Tibial nerve (tissue), 4 donors: ENCODE measurements at places on chromosomes 2 and 18. TPM values are rescaled to one million over a fixed set of nuclear protein-coding genes. Genes with fewer than 3 reads are reported as not detected.

PLA2R1 gene
- total RNA-seq, result 22.7 TPM

GKN1 gene
- not detected for total RNA-seq

DNA sequence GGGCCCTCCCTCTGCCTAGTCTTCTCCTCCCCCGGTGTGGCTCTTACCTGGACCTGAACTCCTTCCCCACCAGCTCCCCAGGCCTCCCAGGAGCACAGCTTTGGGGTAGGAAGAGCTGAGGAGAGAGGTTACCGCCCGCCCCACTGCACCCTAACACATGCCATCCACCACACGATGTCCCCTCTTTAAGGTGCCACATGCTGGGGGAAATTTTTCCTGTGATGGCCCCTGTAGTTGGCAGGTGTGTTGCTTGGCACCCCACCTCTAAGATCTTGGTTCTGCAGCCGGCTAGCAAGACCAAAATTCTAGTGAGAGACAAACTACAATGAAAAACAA lies 6.9 kb upstream of the TEX261 start:
- H3K4me1 ChIP-seq, result peaks cover 10% of the 10 kb centered on the region
- no peaks in the 10 kb centered on the region for H3K27me3 ChIP-seq
- DNase-seq, result no peak
- H3K4me3 ChIP-seq, result no peak overlapping the region
- no peak overlapping the region for H3K27ac ChIP-seq

DNA sequence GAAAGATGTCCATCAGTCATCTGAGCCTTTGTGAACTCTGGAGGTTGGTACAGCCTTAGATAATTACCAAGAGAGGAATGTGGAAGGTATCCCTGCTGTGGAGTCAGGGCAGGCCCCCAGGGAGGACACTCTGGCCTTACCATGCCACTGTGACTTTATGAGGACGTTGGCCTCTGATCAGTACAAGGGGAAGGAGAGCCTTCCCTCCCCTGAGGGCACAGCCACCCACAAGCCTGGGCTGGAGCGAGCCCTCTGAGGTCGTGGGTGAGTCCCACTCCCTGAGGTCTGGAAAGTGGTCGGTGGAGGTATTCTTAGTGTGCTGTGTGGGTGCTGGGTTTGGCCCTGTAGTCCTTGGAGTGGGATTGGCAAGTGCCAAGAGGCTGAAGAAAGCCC lies 91.6 kb downstream of the STPG4 start:
- peaks cover 12% of the 10 kb centered on the region for H3K36me3 ChIP-seq
- peak overlapping the region; percentile 23 for H3K27ac ChIP-seq
- no peak for DNase-seq
- no peaks in the 10 kb centered on the region for H3K4me1 ChIP-seq
- H3K27me3 ChIP-seq, result no peaks in the 10 kb centered on the region

- no peaks in the 10 kb centered on the region for H3K27me3 ChIP-seq
- DNase-seq, result no peak
Measured at GRCh38 chr2:175834477-175834876, 167.6 kb downstream of the LNPK start.

SLC9A4 gene
- not detected for total RNA-seq

- no peaks in the 10 kb centered on the region for H3K36me3 ChIP-seq
- no peaks in the 10 kb centered on the region for H3K27me3 ChIP-seq
- H3K4me1 ChIP-seq, result no peaks in the 10 kb centered on the region
- no peak overlapping the region for H3K4me3 ChIP-seq
Measured at GRCh38 chr18:36650906-36651305, 177.9 kb downstream of the TPGS2 start.

WNT6 gene
- 47.9 TPM for total RNA-seq

ZC3H15 gene
- 47.9 TPM for total RNA-seq

DNA sequence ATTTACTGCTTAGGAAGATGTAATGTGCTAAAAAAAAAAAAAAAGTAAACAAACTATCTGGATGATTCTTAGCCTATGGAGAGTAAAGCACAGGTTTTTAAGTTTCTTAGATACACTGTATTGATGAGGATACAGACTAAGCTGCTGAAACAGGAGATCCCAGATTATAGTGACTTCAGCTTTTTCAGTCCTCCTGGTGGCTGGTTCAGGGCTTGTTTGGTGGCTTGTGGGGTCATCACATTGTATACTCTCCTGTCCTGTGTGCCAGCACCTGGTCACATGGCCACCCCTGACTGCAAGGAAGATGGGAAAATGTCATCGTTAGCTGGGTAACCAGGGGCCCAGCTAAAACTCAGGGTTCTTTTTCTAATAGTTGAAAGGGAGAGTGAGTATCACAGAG lies 31.4 kb downstream of the RAB31 start:
- no peak overlapping the region for H3K4me3 ChIP-seq
- no peaks in the 10 kb centered on the region for H3K36me3 ChIP-seq

C2orf81 gene
- 14.4 TPM for total RNA-seq

- H3K4me3 ChIP-seq, result no peak overlapping the region
- no peak overlapping the region for H3K27ac ChIP-seq
- no peak for DNase-seq
- H3K27me3 ChIP-seq, result no peaks in the 10 kb centered on the region
- no peaks in the 10 kb centered on the region for H3K36me3 ChIP-seq
Measured at GRCh38 chr2:190762566-190762965, 113.7 kb downstream of the NAB1 start.

- H3K27me3 ChIP-seq, result no peaks in the 10 kb centered on the region
- DNase-seq, result no peak
- no peak overlapping the region for H3K27ac ChIP-seq
- peaks cover 4% of the 10 kb centered on the region for H3K4me1 ChIP-seq
- H3K4me3 ChIP-seq, result no peak overlapping the region
Measured at GRCh38 chr2:24828238-24828996, 35.2 kb downstream of the CENPO start.

GRB14 gene
- 6.5 TPM for total RNA-seq

- H3K27ac ChIP-seq, result no peak overlapping the region
- DNase-seq, result no peak
- no peak overlapping the region for H3K4me3 ChIP-seq
- H3K36me3 ChIP-seq, result no peaks in the 10 kb centered on the region
- no peaks in the 10 kb centered on the region for H3K4me1 ChIP-seq
Measured at GRCh38 chr2:107325981-107326786, 440.2 kb upstream of the ST6GAL2 start.

DNA sequence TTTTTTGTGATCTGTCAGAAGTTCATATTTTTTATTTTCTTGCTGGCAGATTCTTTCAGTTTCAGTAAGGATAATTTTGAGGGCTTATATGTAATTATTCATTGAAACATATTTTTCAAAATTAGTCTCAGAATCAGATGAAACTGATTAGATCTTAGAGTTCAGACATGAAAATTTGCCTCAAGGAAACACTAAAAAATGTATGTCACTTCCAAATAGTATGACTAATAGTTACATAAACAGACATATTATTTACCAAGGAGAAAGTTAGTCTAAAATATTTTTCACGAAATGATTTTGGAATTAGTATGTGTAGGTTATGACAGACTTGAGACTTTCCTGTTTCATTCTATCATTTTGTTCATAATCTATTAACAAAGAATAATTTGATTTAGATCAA lies 628.6 kb downstream of the CCDC85A start:
- H3K4me3 ChIP-seq, result no peak overlapping the region
- no peak for DNase-seq
- H3K27ac ChIP-seq, result no peak overlapping the region
- no peaks in the 10 kb centered on the region for H3K36me3 ChIP-seq
- no peaks in the 10 kb centered on the region for H3K4me1 ChIP-seq

DNA sequence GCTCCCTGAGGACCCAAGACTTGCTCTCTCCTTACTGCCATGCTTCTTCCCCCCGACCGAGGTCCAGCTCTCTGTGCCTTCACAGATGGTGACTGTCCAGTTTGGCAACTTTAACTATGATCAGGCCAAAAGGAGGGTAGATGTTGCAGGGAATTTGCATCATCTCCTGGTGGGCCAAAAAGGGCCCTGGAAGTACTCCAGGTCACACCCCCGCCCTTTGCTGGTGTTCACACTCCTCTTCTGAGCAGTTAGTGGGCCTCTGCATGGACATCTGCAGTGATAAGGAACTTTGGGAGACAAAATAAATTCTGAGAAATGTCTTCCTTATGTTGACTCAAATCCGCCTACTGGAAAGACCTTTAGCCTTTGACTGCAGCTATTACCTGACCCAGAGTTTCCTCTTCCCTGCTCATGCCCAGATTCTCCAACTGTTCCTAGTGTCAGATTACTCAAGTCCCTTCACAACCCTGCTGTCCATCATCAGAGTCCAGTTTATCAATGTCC lies 234.4 kb downstream of the LOXHD1 start:
- no peak overlapping the region for H3K4me3 ChIP-seq
- H3K27me3 ChIP-seq, result no peaks in the 10 kb centered on the region
- DNase-seq, result no peak
- no peaks in the 10 kb centered on the region for H3K36me3 ChIP-seq

- no peaks in the 10 kb centered on the region for H3K27me3 ChIP-seq
- H3K27ac ChIP-seq, result no peak overlapping the region
- DNase-seq, result no peak
- no peaks in the 10 kb centered on the region for H3K4me1 ChIP-seq
- H3K36me3 ChIP-seq, result no peaks in the 10 kb centered on the region
Measured at GRCh38 chr2:158172719-158173118, 71.0 kb downstream of the UPP2 start.

ATG9A gene
- total RNA-seq, result 35.7 TPM

DNA sequence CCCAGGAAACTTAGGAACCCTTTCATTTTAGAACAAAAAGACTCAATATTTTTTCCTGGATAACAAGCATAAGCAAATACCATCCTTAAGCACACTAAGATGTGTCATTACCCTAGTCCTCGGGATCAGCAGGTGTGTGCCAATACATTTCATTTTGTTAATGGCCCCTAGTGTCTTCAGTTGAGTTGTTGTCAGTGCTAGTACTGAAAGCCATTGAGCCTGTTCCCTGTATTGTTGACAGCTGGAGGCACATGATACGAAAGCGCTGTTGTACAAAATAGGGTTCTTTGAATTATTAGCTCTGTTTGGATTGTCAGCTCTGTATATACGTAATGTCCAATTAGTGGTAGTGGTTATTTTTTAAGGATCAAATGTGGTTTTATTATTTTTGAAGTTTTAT lies 29.5 kb downstream of the VAPA start:
- no peaks in the 10 kb centered on the region for H3K36me3 ChIP-seq
- no peaks in the 10 kb centered on the region for H3K27me3 ChIP-seq
- H3K27ac ChIP-seq, result no peak overlapping the region

DNA sequence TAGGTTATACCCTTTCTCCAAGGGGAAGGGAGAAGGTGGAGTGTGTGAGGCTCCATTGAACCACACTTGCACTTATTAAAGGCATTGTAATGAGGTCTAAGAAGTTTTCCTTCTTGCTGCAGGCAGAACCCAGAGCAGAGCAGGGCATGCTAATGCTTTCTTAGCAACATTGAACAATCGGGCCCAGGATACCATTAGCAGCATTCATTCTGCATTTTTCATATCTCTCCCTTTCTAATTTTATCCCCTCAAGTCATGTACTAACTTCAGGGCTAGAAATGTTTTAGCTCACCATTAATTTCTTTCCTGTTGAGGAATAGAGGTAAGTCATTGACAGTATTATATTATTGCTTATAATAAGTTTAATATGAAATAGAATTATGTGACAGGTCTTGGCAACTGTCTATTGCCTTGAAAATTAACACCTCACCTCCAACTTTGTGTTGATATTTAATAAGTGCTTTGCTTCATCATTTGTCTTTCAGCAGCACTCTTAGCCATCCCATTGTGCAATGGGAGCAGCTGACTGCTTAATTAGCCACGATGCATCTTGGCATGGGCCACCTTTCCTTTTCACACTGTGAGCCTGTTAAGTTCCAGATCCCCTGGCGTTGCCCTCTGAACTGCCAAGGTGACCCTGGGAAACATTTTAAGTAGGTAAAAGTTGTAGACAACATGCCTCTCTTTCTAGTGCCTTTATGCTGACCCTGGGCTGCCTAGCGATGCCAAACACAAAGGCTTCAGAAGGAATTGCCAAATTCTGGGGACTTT lies 300.8 kb upstream of the MEX3C start:
- no peak for DNase-seq
- H3K27ac ChIP-seq, result no peak overlapping the region
- no peaks in the 10 kb centered on the region for H3K36me3 ChIP-seq
- no peaks in the 10 kb centered on the region for H3K27me3 ChIP-seq
- H3K4me1 ChIP-seq, result no peaks in the 10 kb centered on the region
- H3K4me3 ChIP-seq, result no peak overlapping the region
